NCI-H2081 treated with DMSO at 0.1 percent for 48 hours (cell line): ENCODE measurements at places on chromosomes 6 and 20.

- DNase-seq, result peak; percentile 0
Measured at GRCh38 chr6:78810146-78810545, 57.2 kb upstream of the IRAK1BP1 start.

GRCh38 chr20:49615401-49616153, 47.6 kb upstream of the PTGIS start:
- no peak for DNase-seq

DNA sequence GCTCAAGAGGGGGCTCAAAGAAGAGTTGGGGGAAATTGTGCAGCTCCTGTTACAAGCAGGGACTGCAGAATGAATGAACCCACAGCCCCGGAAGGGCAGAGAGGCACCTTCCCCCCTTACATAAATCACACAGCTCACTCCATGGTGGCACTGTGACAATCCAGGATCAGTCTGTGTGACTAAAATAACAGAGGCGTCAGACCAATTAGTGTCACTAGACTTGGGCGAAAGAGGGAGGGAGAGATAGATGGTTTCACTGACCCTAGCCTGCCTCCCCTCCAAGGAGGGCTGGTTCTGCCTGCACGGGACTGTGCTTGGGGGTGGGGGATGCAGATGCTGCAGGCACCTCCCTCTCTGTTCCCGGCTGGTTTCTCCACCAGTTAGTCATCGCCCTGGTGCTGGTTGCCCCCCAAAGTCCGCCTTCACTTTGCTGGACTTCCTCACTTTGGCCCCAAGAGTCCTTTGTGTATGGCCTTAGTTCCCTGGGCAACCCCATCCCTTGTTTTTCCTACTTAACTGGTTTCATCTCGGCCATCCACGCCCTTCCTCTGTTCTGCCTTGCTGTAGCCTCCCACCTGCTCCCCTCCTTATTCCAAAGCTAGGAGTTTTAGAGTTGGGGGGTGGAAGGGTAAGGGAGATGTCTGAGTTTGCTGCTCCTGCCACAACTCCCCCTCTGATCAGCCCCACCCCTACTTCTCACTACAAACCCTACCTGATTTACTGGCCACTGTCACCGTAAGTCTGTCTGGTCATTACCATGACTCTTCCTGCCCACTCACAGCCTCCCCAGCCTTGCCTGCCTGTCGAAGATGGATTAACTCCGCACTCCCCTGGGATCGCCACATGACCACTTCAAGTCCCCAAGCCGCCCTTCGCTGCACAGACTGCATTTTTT, 17.7 kb downstream of the CCDC167 start:
- no peak for DNase-seq

GRCh38 chr6:31621991-31622390, 1.5 kb downstream of the PRRC2A start:
- no peak for DNase-seq

DNA sequence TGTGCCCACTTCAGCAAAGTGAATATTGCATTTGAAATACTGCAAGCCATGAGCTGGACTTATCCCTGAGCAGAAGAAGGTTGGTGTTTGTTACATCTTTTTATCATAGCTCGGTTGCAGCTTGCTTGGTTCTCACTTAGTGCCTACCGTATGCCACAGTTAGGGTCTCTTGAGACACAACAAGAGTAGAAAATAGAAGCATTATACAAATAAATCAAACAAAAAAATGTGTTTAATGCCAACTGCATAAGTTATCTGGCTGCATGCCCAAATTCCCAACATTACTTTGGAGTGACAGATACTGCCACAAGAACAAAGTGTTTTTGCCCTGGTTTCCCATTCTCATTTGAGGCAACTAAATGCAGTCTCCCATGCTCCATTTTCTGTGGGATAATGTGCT, 53.9 kb upstream of the LAMP5 start:
- DNase-seq, result no peak

- DNase-seq, result no peak
Measured at GRCh38 chr6:35973670-35974222, 50.7 kb downstream of the SLC26A8 start.

DNA sequence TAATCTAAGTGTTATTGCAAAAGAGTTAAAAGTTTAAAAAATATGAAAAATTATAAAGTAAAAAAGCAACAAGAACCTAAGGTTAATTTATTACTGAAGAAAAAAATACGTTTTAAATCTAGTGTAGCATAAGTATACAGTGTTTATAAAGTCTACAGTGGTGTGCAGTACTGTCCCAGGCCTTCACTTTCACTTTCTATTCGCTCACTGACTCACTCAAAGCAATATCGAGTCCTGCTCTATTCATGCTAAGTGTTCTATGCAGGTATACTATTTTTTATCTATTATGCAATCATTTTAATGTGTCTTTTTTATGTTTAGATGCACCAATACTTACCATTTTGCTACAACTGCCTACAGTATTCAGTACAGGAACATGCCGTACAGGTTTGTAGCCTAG, 113.0 kb downstream of the MANEA start:
- no peak for DNase-seq

GRCh38 chr20:58339741-58340140, 30.2 kb downstream of the RAB22A start:
- DNase-seq, result no peak

DNA sequence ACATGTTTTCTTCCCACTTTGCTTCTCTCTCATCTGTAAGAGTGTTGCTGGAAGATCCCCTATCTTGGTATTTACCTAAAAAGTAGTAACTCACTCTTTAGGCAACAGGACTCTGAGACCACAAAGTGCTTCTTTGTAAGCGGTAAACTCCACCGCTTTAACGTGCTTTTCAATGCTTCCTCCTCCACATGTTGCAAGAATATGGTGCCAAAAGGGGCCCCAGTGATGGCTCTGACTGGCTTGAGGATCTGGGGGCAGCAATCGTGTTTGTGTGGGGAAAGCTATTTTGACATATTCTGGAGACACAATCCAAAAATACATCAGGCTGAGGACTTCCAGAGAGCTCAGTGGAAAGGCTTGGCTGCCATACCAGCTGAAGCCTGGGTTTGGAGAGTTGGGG, 12.4 kb upstream of the CPNE5 start:
- no peak for DNase-seq

DNA sequence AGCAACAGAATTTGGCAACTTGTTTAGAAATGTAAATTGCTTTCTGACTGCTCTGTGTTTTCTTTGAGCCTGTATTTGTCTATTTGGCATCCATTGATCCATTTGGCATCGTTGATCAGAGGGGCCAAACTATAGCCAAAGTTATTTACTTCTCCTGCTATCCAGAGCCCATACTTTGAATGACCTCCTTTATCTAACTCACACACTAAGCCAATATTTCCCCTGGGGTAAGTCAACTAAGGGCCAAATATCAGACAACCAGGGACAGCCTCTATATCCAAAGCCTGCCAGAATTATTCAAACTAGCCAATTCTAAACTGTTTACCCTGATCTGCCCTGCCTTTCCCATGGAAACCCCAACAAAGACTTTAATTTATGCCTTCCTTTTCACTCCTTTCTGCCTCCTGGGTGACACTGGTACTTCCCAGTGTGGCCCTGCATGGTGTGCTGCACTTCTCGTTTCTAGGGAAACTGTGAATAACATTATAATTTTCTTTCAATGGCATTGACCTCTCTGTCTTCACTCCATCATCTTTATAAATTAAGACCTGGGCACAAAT, 19.8 kb upstream of the ZNF184 start:
- no peak for DNase-seq

GRCh38 chr6:37535759-37536490, 36.2 kb upstream of the CCDC167 start:
- DNase-seq, result no peak

DNA sequence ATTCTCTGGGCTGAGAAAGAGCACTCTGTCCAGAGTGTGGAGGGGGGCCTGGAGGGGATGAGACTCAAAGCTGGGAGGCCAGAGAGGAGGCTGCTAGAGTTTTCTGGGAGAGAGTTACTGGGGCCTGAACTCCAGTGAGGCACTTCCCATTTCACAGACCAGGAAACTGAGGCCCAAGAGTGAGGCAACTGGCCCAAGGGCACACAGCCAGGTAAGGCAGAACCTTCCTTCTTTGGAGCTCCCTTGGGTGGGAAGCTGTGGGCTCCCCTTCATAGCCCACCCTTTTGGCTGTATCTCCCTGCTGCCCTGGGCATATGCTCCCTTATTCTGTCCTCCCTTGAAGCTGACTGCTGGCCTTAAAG, 34.4 kb downstream of the ANGPT4 start:
- no peak for DNase-seq

GRCh38 chr6:2950713-2951112, 20.7 kb downstream of the SERPINB6 start:
- no peak for DNase-seq

DNA sequence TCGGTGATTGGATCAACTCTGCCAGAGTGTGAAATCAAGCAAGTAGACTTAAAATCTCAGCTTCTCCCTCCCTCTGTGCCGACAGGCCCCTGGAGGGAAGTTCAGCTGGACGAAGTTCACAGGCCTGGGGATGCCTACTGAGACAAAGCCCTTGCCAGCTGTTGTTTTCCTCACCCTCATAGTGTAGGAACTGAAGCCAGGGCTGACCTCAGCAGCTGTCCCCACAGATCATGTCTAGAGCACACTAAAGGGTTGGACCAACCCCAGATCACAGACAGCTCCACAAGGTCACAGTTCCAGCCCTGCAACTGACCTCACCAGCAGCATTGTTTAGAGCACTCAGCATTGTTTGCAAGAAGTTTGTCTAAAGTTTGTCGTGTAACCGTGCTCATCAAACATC, 261.9 kb upstream of the ECI2 start:
- DNase-seq, result no peak

DNA sequence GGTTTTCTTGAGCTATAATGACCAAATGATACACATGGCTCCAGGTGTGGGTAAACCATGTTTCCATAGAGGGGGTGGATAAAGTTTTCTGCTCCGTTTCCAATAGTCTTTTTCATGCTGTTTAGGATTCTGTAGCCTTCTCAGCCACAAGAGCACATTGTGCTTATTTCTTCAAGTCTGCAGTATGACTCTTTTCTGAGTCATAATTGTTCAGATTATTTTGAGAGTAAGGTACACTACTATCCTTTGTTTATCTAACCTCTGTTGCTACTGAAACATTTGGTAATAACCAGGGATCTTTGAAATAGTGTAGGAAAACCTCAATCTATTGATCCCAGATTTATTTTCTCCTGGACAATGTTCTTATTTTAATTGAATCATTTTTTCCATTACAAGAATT, 247.9 kb upstream of the BMP2 start:
- no peak for DNase-seq

DNA sequence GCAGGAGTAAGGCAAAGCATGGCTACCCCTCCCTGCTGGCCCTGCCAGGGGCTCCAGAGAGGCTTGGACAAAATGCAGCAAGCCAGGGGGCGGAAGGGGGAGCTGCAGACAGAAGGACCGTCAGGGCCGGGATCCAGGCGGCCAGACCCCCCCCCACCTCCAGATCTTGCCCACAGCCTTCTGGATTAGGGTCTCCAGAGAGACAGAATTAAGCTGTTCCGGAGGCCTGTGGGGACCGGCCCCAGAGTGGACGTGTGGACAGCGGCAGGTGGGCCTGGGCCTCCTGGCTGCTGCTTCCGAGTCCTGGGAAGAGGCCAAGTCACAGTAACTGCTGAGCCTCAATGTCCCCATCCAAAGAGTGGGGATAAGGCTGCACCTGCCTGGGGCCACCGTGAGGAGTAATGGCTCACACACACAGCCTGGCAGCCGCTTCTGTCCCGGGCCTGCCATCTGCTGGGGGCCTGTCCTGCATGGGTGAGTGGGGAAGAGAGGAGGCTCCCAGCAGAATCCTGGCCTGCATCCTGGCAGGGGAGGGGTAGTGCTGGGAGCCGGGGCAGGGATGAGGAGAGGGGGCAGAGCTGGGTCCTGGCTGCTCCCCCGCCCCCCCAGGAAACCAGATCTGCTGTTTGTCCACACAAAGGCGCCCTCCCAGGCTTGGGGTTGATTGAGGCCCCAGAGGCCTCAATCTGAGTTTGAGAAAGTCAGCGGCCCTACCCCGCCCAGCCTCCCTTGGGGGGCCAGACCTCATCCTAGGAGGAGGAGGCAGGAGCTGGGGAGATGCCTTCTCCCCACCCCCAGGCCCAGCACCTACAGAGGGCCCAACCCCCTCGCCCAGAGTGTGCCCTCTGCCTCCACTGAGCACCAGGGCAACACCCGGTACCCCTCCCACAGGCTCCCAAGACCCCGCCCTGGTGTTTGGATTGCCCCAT, 3.9 kb downstream of the LAMA5 start:
- DNase-seq, result no peak

DNA sequence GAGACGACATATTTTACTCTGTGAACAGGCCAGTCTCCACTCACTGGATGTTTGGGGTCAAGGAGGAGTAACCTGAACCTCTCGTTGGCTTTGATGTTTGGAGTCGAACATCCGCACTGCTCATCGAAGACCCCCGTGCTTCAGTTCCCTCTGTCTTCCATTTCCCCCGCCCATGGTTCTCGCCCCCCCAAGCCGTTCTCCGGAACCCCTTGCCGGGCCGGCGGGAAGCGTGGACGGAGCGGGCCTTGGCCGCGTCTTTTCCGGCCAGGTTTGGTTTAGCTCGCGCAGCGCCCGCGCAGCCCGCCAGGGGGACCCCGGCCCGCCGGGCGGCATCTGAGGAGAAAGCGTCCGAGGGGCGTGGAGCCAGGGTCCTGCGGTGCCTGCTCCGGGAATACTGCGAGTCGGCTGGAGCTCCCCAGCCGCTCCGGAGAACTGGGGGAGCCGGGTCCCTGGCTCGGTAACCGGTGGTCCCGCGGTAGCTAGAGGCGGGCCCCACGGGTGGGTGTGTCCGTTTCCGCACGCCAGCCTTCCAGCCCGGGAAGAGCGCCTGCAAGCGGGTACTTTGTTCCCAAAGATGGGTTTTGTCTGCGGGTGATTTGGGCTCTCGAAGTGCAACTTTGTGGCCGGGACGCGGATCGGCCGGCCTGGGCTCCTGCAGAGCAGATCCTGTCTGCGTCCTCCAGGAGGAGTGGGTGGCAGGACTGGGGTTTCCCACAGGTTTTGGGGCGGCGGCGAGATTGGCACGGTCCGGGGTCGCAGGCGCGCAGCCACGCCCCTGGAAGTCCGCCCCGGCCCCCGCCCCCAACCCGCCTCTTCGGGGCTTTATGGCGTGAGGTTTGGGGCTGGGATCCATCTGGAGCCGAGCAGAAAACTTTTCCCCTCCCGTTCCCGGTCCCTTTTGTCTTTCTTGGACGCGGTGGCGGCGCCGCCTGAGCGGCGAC, at the start of gene TMEM200A:
TMEM200A (plus strand) TSS at position 852 of the 941 bp plus-strand sequence. CDS start 74,406 bp downstream, outside the sequence.
- DNase-seq, result no peak

DNA sequence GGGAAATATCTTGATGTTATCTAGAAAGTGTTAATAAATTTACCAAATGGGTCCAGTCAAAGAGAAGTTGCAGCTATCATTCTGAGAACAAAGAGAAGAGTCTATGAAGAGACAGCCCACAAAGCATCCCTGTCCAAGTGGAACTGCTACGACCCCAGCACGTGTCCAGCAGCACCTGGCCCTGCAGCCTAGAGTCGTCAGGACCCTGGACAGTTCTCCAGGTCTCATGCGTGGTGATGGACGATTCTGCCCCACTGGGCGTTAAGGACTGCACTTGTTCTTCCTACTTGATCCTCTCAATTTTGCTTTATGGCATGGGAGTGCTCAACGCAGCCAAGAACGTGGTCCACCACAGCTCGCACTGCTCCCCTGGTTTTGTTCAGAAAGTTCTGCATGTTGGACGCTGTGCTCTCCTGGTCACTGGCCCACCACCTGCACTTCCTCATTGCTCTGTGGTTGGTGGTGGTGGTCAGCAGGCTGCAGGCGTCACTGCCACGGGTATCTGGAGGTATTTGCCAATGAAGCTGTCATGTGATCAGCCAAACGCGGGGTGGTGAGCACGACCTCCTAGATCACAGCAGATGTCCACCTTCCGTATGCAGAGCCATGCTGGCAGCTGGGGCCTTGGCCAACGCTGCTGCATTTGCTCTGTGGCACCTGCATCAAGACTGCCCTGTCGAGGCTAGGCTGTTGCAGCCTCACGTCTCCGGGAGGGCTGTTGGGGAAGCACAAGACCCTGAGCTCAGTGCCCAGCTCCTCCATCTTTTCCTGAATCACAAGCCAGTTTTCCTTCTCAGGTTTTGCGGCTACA, 356.4 kb downstream of the CDH4 start:
- DNase-seq, result no peak
